Brain microvascular endothelial cell (primary cell): ENCODE measurements at places on chromosomes 4 and X.

DNA sequence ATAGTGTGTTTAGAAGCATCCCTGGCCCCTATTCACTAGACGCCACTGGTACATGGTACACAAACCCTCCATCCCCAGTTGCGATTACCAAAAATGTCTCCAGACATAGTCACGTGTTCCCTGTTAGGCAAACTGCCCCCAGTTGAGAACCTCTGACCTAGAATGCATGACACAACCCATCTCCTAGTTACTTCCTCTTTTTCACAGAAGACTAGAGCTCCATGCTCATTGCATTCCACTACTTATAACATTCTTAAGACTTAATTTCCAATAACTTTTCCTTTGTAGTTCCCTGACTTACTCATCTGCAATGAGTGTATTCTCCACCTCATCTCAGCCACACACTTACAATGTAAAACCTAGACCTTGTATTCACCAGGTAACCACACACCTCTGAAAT is 68.6 kb downstream of the PRSS12 start:
- no peak for DNase-seq

DNA sequence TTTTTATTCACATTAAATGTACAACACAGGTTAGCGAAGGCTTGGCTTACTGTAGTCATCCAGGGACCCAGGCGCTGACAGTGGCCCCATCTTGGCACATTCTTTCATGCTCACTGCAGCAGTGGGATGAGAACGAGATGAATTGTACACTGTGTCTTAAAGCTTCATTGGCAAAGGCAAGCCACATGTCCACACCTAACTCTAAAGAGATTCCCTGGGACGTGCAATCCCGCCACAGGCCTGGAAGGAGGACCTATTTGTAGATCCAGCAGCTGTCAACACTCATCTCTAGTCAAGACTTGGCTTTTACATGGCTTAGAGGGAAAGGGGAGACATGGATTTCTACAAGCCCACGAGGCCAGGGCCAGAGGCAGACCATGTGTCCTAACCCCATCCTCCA is 16.1 kb upstream of the CXCR3 start:
- DNase-seq = no peak

GRCh38 chr4:2264481-2265041 is 2.7 kb upstream of the MXD4 start:
- no peak for DNase-seq

DNA sequence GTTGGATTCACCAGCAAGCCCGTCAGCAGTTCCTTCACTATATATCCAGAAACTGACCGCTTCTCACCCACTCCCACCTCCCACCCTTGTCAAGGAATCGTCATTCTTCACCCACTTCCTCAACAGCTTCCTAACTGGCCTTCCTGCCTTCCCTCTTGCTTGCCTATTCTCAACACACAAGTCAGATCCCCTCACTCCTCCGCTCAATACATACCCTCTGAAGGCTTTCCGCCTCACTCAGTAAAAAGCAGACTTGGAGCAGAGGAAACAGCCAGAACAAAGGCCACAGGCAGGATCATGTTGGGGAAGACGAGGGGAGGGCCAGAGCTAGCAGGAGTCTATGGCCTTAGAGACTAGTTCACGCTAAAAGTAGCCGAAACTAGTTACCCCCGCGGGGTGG is 23.7 kb downstream of the RWDD4 start:
- DNase-seq = no peak

GRCh38 chr4:67884701-67885100 is 899 bp upstream of the TMPRSS11D start:
- no peak for DNase-seq

DNA sequence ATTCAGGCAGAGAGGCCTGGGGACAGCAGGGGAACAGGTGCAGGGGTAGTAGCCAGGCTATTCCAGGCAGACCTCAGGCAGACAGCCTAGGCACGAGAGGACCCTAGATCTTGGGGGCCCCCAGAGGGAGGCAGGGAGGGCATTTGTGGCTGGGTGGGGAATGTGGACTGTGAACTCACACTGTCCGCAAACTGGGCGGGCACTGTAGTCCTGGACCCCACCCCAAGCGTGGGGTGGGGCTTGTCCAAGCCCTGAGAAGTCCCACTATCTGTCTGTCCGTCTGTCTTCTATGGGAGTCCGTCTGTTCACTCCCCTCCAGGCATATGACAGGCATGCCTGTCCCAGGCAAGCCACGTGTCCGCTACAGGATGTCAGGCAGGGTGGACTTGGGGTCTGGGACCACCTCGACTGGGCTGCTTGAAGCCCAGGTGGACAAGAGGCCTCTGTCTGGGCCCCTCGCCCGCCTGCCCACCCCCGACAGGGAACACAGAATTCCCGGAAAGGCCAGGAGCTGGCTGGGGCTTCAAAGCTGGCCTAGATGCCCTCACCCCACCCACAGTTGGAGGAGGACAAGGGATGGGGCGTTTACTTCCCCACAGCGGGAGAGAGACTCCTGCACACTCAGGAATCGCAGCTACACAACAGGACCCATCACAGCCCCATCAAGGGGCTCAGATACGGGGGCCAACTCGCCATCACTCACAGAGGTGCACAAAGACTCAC is at the start of gene SLC38A5:
SLC38A5 (minus strand) TSS at position 151 of the 723 bp plus-strand sequence. CDS start 2,336 bp downstream, outside the sequence.
- DNase-seq = no peak

DNA sequence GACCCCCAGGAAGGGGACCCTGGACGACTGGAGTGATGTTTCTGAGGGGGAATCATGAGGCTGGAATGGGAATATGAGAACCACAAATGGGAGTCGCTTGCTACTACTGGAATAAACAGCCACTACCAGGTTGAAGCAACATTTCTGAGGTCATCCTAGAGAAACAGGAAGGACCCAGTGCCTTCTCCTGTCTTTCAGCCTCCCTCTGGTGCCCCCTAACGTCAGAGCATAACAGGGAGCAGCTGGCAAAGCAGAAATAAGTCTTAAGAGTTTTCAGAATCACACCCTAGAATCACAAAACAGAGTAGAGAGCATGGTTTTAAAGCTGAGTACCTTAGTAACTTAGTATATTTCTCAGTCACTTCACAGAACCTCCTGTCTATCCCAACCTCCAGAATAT is 347.8 kb upstream of the PITX2 start:
- peak; percentile 40 for DNase-seq

DNA sequence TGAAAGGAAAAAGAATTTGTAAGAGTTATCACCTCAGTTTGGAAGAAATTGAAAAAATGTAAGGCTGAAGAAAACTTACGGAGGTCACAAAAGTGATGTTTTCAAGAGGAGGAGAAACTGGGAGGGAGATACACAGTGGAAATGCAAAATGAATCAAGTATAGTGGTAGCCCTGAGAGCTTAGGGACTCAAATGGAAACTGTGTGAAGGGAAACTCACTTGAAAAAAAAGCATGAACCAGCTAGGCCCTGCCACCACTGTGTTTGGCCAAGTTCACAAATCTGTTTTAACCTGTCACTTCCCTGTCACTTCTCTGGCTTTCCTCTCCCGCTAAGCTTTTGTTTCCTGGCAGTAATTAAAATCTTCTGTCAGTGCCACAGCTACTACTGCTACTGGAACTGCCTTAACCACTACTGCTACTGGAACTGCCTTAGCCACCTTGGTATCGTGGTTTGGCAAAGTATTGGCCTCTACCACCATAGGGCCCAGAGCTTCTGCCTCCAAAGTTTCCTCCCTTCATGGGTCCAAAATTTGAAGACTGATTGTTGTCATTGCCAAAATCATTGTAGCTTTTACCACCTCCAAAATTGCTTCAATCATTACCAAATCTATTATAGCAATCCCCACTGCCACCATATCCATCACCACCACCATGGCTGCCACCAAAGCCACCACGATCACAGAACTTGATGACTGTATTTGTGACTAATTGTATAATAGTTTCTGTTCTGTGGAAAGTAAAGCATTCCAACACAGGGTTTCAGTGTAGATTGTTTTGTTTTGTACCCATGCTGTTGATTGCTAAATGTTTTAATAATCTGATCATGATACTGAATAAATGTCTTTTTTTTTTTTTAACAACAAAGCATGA is 41.5 kb downstream of the SMARCA5 start:
- DNase-seq = no peak

- no peak for DNase-seq
Measured at GRCh38 chrX:2147928-2148327, 352.8 kb downstream of the DHRSX start.

GRCh38 chr4:152101556-152102435 is 341.0 kb upstream of the GATB start:
- no peak for DNase-seq

DNA sequence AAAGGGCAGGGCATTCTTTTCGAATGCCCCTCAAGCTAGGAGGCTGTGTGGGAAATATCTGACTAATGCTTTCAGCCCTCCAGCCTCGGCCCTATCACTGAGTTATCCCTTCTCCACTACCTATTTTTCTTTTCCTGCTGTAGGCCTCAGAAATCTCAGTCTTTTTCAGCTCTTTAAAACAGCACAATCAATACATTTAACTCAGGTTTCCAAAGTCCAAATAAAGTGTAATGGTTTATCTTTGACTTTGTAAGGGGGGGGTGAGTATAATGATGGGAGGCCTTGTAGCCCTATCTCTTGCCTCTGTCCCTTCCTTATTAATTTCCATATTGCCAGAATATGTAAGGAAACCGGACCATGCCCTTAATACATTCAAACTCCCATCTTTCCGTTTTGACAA is 1.6 kb upstream of the WNK3 start:
- no peak for DNase-seq

DNA sequence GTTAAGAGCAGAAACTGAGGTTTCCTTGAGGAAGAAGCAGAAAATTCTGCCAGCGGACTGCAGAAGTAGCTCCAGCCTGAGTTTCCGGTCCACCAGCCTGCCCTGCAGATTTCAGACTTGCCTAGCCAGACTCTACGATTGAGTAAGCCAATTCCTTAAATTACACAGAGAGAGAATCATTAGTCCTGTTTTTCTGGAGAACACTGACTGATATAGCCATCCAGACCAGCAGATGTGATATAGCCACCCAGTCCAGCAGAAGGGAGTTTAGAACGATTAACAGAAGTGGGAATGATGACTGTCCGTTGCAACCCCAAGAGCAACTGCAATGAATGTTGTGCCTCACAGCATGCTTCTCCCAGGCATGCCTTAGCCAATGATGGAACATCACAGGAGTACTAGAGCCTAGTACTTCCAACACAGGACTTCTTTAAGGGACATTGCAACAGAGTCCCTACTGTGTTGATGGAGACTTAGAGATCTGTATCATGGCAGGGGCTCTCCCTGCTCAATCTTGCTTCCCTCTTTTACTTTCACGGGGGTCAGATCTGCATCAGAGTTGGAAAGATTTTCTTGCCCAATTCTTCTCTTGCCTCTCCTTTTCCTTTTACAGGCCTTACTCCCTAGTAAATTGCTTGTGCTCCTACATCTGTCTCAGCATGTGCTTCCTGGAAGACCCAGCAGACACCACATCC is 264.6 kb upstream of the CLNK start:
- DNase-seq = no peak

GRCh38 chr4:22097596-22097995 is 149.0 kb upstream of the KCNIP4 start:
- DNase-seq = no peak

DNA sequence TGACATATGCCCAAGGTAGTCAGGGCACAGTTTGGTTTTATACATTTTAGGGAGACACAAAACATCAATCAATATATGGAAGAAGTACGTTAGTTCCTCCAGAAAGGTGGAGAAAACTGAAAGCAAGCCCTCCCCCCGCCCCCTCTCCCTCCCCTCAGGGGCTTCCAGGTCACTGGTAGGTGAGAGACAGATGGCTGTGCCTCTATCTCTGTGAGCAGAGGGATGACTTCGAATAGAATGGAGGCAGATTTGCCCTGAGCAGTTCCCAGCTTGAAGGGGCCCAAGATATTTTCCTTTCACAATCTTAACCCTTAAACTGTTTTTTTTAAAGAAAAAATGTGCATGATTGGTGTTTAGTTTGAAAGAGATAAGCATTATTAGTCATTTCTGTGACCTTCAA is 114.0 kb downstream of the PCDH10 start:
- DNase-seq = no peak

GRCh38 chr4:47270201-47270888 is 193.2 kb downstream of the COMMD8 start:
- no peak for DNase-seq

- DNase-seq = no peak
Measured at GRCh38 chr4:158018221-158018830, 154.5 kb downstream of the GASK1B start.

GRCh38 chr4:38654273-38654672 is 9.7 kb upstream of the KLF3 start:
- DNase-seq = no peak

GRCh38 chr4:129821963-129822362 is 726.0 kb downstream of the C4orf33 start:
- peak; percentile 5 for DNase-seq

DNA sequence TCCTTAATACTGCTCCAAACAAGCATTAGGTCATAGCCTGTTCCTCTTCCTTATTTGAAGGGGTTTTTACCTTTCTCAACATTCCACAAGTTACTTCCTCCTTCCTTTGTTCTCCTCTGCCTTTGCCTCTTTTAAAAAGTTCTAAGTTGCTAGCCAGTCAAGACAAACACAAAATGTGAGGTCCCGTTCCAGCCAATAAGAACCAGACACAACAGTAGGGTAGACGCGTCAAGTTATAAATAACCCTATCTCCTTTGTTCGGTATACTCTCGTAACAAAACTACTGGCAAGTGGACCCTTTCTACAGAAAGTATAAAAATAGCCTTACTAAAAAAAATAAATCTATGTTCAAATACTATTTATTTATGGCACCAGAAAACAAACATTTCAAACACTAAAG is 6.3 kb upstream of the ACE2 start:
- DNase-seq = no peak

- DNase-seq = no peak
Measured at GRCh38 chr4:26365537-26366150, 44.8 kb downstream of the RBPJ start.

DNA sequence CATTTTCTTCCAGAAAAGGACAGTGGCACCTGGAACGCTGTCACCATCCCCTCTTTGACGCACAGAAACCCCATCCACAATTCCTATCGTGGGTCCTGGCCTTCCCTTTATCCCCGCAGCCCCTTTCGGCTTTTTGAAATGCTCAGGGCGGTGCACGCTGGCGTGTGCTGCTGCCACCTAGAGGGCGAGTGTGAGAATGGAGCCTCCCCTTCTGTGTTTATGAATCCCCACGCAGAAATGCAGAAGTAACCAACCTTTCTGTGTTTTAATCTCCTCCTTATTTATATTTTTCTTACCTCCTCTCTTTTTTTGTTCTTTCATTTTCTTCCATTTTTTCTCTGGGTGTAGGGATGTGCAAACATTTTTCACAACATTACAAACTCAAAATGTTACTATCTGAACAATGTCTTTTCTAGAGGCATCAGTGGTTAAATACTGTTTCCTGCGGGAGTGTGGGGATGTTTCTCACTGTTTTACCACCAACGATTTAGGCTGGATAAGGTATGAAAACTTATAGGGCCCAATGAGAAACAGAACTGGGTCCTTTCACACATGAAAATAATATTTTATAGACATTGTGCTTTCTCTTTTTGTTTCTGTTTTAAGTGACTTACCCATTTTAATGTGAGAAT is 50.0 kb downstream of the TMA16 start:
- peak; percentile 35 for DNase-seq

- no peak for DNase-seq
Measured at GRCh38 chr4:165439344-165439743, 60.5 kb downstream of the CPE start.

GRCh38 chrX:119757646-119757978 is 776 bp upstream of the SOWAHD start:
- DNase-seq = no peak
